Activated naive CD4-positive, alpha-beta T cell treated with anti-CD3 and anti-CD28 coated beads, Interleukin-2, amount 50 U/mL, for 72 hours (primary cell): ENCODE measurements at places on chromosomes 7 and 10. TPM values are rescaled to one million over a fixed set of nuclear protein-coding genes. Genes with fewer than 3 reads are reported as not detected.

DNA sequence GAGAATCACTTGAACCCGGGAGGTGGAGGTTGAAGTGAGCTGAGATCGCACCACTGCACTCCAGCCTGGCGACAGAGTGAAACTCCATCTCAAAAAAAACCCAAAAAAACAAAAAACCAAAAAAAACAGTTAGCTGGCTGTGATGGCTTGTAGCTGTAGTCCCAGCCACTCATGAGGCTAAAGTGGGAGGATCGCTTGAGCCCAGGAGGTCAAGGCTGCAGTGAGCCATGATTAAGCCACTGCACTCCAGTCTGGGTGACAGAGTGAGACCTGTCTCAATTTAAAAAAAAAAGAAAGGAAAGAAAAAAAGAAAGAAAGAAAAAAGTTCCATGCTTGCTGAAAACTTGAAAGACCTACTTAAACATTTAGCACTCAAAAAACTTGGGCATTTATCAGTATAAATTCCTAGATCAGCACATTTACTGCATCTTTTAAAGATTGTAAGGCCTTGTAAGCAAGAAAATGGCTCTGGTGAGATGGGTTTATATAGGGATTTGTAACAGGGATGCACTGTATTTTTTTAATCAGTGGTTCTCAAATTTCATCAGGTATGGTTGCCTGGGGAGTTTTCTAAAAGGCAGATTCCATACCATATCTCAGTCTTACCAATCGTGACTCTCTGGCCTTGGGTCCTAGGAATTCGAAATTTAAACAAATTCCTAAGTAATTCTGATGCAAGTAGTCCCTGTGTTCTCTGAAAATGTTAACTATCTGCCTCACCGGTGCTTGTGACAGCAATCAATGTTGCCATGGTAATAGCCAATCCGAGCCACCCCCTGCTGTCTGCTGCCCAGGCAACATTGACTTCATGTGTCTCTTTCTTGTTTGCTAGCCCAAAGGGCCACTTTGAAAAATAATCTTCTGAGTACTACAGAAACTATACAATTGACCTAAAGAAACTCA lies 11.5 kb upstream of the NT5C2 start:
- no peak for DNase-seq

DNA sequence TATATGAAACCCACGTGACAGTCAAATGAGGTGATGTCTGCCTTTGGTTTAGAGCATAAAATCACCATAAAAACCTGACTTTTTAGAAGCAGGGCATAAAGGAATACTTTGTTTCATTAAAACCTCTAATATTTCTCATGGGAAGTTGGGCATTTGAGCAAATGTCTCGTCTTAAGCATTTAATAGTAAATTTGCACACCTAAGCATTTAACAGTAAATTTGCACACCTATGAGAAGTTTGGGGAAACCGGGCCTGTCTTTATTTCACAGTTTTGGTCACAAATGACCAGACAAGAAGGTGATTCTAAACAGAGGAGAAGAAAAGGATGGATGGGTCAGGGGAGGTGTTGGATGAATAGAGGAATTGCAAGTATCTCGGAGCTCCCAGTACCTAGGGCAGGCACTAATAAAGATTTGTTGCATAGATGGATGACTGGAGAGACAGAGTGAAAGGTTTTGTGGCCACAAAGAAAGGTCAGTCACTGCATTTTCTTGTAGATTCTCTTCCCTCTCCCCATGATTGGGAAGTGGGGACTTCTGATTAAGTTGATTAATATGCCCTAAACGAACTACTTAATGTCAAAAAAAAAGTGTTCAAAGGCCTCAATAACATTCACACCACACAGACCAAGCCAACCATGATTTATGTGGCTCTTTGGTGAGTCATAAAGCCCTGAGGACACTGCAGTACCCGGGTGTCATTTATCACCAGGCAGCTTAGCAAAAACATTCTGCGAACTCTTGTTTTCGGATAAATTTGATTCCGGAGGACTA lies 158.2 kb downstream of the SPAG6 start:
- DNase-seq, result no peak

DNA sequence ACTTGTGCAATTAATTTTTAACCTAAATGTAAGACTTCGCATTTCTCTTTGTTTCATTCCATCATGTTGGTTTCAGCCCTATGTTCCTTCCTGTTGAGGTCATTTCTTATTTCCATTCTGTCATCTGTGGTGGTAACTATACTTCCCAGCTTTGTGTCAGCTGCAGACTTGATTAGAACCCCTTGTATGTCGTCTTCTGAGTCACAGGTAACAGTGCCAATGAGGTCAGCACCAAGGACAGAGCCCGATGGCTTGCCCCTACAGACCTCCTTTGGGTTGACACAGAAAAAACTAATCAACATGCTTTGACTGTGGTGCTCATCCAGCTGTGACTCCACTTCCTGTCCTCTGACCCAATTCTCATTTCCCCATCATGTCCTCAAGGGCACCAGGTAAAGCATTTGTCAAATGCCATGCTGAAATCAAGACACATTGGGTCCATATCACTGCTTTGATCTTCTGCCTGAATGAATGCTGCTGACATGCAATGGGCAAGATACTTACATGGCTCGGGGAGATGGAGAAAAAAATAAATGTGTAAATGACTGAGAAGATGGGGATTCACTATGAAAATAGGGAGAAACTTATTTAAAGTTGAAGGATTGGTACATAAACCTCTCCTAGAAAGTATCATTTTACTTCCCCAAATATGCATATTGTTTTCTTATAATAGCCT lies 25.6 kb upstream of the CRTAC1 start:
- no peak for DNase-seq

- DNase-seq, result no peak
These were observed 69.0 kb downstream of the CASD1 start for GRCh38 chr7:94578614-94579013.

DNA sequence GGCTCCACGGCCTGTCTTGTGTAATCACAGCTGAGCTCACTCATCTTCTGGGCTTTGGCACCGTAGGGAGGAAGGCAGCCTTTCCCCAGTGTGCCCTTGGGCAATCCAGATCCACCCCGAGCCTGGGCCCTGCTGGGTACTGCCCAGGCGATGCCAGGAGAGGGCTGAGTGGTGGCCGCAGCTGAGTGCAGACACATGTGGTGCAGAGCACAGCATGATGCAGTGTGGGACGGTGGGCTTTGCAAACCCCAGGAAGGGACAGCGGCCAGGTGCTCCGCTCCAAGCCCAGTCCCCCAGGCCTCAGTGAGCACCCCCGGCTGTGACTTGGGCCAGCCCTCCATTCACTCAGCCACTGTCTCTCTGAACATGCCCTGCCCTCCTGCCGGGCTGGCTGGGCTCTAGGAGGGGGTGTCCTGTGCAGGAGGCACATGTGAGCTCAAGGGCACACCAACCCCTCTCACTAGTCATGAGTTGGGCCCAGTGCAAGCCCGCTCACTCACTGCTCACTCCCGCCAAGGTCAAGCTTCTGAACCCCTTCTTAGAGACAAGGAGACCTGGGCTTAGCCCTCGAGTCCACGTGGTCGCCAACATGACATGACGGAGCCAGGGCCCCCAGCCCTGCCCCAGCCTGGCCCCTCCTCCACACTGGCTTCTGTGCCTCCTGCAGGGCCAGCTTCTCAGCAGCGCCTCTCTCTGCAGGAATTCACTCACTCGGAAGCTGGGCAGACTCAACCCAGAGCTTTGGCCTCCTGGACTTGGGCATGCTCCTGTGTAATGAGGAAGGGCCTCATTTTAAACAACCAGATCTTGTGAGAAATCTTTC lies 77.5 kb upstream of the INSIG1 start:
- peak; percentile 26 for DNase-seq

DNA sequence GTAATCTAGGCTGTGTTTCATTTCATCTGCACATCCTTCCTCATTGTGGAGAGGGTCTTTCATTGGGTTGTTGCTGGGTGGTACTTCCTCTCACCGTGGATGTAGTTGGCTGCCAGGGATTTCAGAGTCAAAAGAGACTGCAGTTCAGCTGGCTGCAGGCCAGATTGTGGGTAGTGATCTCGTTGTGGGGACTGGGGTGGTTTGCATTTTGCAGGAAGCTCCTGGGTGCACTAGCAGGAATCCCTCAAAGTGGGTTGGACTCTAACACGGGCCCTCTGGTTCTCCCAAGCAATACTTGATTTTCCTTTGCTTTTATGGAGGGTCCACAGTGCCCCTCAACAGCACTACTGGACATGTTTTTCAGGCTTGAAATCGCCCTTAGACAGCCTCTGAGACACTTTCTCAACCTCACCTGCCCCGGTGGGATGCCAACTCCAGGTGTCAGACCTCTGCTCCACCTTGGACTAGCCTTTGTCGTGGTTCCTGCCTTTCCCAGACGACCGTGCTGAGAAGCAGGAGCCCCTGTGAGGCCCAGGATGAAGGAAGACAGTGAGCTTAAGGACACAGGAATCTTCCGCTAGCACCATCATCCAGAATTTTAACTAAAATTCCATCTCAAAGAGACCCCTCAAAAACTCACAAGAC lies 23.9 kb upstream of the ZNF273 start:
- DNase-seq, result no peak

GRCh38 chr7:24290004-24290641 lies 6.1 kb downstream of the NPY start:
- peak; percentile 53 for DNase-seq

DNA sequence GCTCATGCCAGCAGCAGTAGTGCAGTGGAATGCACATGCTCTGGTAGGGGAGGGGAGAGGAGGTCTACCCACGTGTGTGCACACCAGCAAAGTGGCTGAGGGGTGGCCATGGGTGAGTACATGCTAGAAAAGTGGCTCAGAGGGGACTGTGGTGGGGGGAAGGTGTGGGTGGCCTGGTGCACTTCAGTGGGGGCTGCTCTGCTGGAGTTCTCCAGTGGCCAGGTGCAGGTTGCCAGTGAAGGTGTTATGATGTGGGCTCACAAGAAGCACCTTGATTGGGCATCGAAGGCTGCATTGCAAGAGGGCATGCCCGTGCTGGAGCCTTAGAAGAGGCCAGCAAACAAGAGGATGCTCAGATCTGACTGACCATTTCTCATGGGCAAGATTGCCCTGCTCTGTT lies 613.6 kb upstream of the PHF14 start:
- no peak for DNase-seq

- no peak for DNase-seq
These were observed 181.9 kb downstream of the TNS3 start for GRCh38 chr7:47400001-47400400.

DNA sequence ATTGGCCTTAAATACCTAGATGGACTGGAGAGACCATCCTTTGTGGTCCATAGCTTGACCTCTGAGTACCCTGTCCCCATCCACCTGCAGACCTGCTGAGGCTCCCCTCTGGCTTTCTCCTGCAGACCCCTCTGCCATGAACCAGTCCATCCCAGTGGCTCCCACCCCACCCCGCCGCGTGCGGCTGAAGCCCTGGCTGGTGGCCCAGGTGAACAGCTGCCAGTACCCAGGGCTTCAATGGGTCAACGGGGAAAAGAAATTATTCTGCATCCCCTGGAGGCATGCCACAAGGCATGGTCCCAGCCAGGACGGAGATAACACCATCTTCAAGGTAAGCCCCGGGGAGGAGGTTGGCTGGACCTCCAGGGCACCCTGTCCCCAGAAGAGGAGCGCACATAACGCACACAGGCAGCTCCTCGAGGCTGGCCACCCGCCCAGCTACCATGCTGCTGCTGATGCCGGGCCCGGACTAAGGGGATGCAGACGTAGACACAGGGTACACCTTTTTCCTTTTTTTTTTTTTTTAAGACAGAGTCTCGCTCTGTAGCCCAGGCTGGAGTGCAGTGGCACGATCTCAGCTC lies 4.3 kb downstream of the IRF5 start:
- DNase-seq, result no peak

DNA sequence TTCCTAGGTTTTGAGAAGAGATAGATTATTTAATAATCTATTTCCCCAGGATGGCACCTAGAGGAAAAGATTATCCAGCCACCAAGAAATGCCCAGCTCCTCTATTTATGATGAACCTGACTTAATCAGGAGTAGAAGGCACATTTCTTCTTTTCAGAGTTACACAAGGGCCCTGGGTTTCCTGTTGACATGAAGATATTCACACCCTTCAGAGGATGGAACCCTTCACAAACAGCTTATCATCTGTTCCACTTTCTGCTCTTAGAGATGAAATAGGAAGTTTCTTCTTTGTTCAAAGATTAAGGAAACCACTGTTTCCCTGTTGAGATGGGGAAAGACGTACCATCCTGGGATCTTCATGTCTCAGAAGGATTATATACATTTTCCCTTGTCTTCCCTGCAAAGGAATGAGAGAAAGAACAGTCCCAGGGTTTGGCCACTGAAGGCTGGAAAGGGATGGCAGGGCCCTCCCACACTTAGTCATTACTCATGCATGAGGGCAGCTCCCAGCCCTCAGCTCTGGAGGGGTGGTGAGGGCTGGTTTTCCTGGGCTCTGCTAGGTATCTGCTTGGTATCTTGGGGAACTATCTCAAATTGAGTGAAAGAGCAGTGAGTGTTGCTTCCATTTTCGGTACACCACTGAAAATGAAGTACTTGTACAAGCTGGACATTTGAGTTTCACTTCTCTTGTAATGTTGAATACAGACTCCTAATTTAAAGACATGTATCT lies 64.0 kb downstream of the MTPAP start:
- DNase-seq, result no peak

GRCh38 chr10:110861930-110862649 lies 9.6 kb upstream of the PDCD4 start:
- no peak for DNase-seq

- DNase-seq, result no peak
These were observed 582.3 kb upstream of the CNTNAP2 start for GRCh38 chr7:145534301-145534700.

- DNase-seq, result no peak
These were observed 292.5 kb downstream of the CCDC3 start for GRCh38 chr10:12709000-12709401.

GRCh38 chr7:100374601-100375000 lies 1.3 kb downstream of the PILRA start:
- DNase-seq, result no peak

DNA sequence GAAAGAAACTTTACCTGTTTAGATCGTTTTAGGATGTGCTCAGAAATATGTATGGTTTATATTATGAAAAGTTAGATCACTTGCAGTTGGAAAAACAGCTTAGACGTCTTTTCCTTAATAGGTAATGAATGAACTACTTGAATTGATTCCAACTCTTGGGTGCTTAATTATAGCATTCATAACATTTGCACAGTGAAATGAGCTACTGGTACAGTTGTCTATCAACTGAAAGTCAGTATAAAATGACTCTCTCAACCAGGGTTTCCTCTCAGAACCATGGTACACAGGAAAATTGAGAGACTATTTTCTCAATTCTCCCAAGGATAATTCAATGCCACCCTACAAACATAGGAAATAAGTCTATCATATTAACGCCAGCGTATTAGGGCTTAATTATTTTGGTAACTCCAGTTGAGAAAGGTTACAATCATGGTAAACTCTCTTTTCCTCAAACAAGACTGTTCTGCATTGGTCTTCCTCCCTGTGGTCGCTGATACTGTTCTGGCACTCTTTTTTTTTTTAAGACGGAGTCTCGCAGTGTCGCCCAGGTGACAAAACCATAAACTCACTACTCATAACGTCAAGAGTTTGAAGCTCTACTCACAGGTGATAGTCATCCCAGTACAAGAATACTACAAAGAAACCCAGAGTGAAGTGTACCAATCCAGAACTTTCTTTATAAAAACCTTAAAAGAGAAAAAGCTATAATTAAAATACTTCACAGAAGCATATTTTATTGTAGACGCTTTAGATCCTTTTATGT lies 2.0 kb downstream of the ANLN start:
- peak; percentile 32 for DNase-seq

The GCK gene
- 0.80 TPM for total RNA-seq

The PILRA gene
- 11.5 TPM for total RNA-seq
